ENCODE measurements at places on chromosomes 11 and 22.

DNA sequence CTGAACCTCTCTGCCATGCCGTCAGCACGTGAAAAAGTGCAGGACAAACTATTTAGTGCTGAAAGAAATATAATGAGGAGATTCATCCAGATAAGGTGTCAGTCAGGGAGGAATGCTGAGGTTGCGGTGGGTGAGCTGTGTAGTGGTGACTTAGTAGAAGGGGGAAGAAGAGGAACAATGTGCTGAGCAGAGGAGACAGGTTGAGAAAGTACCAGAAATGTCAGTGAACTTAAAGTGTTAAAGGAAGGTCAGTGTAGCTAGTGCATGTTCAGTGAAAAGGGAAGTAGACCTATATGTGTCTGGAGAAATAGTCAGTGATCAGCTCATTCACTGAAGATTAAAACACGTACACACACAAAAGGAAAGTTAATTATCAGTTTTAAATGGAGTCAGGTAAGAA, 237.6 kb upstream of the CCDC179 start:
- DNase-seq = no peak

GRCh38 chr22:39439170-39439569, 17.6 kb upstream of the MGAT3 start:
- DNase-seq = no peak

GRCh38 chr11:8717876-8718753, 35.5 kb downstream of the RPL27A start:
- DNase-seq = peak; percentile 32

- no peak for DNase-seq
These were observed 3.1 kb upstream of the CLDN5 start for GRCh38 chr22:19527321-19527721.

DNA sequence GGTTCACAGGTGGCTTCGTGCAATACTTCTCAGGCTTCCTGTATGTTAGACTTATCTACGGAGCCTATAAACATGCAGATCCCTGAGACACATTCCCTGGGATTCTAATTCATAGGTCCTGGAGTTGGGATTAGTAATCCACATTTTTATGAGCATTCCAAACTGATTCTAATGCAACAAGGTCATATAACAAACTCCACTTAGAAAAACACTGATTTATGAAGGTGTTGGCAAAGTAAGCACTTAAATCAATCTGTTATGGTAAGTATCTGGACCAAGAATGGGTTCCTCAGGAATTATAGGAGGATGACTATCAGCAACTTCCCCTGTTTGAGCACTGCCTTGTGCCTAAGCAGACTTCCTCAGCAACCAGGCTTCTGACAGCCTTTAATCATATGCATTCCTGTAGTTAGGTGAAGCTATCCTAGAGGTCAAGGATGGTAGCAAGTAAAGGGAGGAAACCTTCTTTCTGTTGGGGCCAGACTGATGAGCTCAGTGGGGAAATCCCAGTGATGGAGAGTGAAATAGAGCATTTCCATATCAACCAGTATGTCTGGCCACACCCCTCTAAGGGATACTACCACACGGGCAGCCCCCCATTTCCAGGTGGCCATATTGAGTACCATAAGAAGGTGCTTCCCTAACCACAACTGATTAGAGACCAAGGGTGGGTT, 89.6 kb downstream of the RASSF10 start:
- DNase-seq = no peak

GRCh38 chr11:36094164-36094563, 150.3 kb downstream of the LDLRAD3 start:
- no peak for DNase-seq

DNA sequence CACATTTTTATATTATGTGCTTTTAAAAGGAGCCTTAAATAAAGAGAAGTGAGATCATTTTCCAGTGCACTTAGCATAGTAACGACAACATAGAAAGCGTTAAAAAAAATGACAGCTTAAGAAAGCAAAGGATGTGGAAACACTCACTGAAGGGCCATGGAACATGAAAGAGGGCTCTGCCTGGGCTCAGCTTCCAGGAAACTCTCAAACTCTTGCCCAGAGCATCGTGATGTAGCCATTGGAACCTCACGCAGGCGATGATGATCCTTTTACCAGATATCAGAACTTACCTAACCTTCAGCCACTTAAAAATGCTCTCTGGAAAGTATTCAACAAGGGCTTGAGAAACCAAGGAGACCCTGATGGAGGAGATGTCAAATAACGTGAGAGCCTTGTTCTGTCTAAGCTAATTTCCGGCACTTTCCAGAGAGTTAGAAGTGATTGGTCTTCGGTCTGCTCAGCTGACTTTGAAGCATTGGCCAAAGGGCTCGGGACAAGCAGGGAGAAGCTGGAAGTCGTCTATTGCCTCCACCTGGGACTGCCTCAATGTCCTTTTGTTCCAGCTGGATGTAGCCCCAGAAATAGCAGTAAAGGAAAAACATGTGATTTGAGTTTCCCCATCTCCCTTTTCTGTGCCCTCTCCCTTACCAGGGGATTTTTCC, 21.5 kb upstream of the ETS1 start:
- no peak for DNase-seq

DNA sequence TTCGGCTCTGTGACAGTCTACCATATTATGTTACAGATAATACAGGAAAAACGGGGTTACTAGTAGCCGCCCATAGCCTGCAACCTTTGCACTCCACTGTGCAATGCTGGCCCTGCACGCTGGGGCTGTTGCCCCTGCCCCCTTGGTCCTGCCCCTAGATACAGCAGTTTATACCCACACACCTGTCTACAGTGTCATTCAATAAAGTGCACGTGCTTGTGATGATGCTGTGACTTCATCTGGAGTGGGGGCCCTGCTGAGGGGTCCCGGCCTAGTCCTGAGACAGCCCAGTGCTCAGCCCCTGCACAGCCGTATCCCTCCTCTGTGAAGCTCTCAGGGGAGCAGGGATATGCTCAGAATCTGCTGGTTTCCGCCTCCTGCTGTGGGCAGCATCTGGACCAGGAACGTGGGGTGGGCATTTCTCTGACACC, 1.2 kb downstream of the IFITM1 start:
- DNase-seq = no peak

- no peak for DNase-seq
These were observed 25.1 kb downstream of the ADM start for GRCh38 chr11:10329935-10330334.

- DNase-seq = peak; percentile 79
These were observed 18.2 kb downstream of the IFT27 start for GRCh38 chr22:36757668-36758211.

- DNase-seq = no peak
These were observed 52.5 kb downstream of the RELT start for GRCh38 chr11:73428699-73429098.

GRCh38 chr11:45896422-45896984, 10.6 kb downstream of the FREY1 start:
- DNase-seq = no peak

DNA sequence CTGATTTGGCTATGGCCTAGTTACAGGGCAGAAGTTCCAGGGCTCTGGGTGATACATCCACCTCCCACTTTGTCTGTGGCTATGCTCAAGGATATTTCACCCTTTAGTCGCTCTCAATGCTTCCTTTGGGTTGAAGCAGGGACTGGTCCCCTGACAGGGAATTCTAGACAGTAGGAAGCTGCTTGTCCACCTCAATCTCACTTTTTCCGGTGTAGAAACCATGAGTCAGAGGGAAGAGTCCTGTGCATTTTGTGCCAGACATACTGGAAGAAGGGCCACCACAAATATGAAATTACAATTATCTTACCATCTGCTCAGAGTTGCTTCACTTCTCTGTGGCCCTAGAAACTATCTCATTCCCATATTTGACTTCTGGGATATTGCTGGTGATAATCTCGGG, 413.7 kb upstream of the FAT3 start:
- DNase-seq = no peak

DNA sequence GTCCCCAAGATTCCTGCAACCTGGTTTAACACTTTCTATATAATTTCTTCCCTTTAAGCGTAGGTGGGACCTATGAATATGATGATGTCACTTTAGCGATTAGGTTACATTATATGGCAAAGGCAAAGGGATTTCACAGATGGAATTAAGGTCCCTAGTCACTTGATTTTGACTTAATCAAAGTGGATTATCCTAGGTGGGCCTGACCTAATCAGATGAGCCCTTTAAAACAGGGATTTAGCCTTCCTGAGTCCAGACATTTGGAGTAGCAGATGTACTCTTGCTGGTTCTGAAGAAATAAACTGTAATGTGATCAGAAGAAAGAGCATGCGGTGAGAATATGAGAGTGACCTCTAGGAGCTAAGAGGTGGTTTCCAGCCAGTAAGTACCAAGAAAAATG, 67.8 kb upstream of the LIN7C start:
- no peak for DNase-seq

- no peak for DNase-seq
These were observed 8.0 kb upstream of the CTSD start for GRCh38 chr11:1771700-1772099.

DNA sequence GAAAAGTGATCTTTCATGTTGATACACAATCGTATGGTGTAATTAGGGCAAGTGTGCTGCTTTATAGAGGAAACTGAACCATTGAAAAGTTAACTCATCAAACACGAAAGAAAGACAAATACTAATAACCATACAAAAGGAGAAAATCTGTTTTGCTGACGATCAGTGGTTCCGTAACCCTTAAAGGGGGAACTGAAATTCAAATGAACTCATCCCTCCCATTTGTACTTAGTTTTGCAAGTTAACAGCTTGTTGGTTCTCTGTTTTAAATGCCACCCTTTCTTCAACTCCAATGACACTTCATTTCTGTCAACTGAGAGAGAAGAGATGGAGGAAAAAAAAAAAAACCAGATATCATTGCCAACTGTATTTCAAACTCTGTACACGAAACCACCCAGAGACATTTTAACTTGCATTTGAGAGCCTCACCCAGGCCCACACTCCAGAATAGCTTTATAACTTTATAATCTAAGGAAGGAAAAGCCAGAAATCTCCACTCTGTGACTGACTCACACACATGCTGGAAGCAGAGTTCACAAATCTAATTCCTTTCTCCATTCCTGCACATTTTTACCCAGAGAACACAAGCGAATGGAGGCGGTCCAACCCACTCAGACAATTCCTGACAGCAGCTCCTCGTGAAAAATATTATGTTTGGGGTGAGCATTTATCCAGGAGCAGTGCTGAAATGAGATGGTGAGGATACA, 17.4 kb upstream of the CSNK2A3 start:
- DNase-seq = no peak

- DNase-seq = no peak
These were observed 12.7 kb upstream of the OR8K1 start for GRCh38 chr11:56333156-56333555.

GRCh38 chr22:17930455-17931313, 93.7 kb downstream of the MICAL3 start:
- no peak for DNase-seq

DNA sequence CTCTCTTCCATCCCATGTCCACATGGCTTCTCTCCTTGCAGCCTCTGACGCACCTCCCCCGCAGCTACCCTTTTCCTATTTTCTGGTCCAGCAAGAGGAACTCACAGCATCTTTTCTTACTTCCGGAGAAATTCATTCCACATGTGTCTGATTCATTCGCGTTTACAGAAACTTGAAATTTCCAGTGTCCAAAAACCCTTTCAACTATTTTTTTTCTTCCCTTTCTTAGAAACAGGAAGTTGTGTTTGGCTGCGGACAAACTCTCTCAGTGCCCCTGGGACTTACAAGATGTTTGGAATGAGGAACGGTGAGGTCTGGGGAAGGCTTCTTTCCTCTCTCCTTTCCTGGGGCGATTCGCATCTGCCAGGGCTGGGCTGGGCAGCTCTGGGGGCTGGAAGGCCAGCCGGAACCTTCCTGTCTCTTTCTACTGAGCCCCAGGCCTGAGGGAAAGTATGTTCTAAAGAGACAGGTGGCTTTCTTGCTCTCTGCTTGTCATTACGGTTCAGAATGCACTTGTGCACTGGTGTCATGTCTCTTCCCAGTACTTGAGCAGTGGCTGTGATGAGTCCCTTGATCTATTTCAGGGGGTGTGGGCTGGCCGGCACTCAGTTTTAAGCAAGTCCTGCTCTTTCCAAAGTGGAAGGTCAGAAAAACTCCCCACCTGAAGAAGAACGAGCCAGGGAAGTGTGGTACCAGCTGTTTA, 27.5 kb downstream of the ADAMTS8 start:
- no peak for DNase-seq

- no peak for DNase-seq
These were observed 50.0 kb downstream of the RRAS2 start for GRCh38 chr11:14308897-14309387.

DNA sequence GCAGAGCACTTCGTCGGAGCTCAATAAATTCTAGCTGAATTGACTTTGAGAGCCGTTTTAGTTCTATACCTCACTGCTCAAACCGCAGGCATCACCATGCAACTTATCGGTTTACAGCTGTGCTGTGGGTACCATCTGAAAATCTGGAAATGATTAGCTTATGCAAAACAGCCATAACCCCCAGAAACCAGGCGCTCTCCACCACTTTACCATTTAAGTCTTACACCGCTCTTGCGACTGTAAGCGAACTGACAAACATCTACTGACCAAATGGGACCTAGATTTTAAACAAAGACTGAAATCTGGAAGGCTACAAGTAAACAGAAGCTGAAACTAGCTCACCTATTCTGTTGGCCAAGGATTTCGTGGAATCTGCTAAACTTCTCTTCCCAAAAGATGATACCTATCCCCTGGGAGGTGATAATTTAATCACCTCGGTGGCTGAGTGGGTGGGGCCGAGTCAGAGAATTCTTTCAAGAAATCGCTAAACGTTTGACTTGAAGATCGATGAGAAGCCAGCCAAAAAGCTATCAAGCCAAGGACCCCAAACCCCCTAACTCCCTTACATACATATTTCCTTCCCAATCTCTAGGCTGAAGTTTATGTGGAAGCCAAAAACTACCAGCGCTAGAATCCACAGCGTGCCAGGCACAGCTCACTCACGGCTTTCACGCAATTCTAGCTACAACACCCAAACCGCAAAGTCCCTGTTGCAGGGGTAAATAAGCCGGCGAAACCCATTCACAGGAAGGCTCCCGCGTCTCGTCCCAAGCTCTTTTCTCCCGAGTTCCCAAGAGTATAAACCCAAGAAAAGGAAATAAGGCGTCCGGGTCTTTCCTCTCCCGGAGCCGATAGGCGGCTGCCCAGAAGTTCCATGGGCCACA, 644 bp downstream of the SPTY2D1 start:
- peak; percentile 40 for DNase-seq

DNA sequence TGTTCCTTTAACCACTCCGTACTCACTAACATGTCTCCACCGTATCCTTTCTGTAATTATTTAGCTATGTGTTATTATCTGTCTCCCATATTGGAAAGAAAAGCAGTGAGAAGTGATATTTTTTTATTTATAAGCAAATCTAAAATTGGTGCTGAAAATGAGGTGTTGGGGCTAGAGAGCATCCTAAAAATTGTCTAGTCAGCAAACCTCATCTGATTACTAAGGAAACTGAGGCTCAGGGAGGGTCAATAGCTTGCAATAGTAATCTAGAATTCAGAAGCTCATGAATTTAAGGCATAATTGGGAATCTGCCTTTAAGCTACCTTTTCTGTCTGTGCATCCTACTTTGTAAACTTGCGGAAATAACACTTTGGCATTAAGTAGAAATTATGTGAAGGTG, 190.0 kb downstream of the METTL15 start:
- DNase-seq = no peak

Data from GM19239 (cell line).